ENCODE measurements at places on chromosomes 11 and 22. TPM values are rescaled to one million over a fixed set of nuclear protein-coding genes. Genes with fewer than 3 reads are reported as not detected.

- DNase-seq, result no peak
Measured at GRCh38 chr11:48098024-48098423, 117.7 kb downstream of the PTPRJ start.

Gene FBLN1
- 125 TPM for total RNA-seq

GRCh38 chr11:33855500-33855899 lies 36.4 kb downstream of the LMO2 start:
- DNase-seq, result no peak

Gene OR52E8
- total RNA-seq, result not detected

DNA sequence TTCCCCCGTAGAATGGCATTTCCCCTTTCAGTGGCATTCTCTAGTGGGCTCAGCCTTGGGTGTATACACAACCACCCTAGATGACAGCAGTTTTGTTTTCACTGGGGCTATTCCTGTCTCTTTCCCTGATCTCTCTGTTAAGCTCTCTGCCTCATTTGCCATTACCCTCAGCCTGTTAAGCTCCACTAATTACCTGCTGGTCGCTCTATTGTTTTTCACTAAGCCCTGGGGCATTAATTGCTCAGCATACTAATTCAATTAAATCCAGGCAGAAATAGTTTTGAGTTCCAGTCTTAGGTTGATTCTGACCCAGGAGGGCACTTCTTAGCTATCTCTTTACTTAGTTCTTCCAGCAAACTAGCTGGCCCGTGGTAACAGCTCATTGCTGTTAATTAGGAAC lies 80.0 kb downstream of the BRD1 start:
- no peak for DNase-seq

- DNase-seq, result no peak
Measured at GRCh38 chr22:38038426-38038825, 18.8 kb upstream of the PICK1 start.

- DNase-seq, result no peak
Measured at GRCh38 chr22:21702094-21702493, 33.5 kb downstream of the YPEL1 start.

GRCh38 chr22:37930952-37931440 lies 22.4 kb downstream of the C22orf23 start:
- no peak for DNase-seq

DNA sequence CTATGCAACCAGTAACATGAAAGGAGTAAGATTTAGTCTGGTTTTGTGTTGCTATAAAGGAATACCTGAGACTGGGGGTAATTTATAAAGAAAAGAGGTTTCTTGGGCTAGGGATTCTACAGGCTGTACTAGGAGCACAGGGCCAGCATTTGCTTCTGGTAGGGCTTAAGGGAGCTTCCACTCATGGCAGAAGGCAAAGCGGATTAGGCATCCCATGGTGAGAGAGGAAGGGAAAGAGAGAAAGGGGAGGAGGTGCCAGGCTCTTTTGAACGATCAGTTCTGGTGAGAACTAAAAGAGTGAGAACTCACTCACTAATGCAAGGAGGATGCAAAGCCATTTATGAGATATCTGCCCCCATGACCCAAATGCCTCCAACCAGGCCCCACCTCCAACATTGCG lies 283.2 kb downstream of the OPCML start:
- DNase-seq, result no peak

GRCh38 chr11:114163229-114163631 lies 103.7 kb downstream of the ZBTB16 start:
- DNase-seq, result no peak

DNA sequence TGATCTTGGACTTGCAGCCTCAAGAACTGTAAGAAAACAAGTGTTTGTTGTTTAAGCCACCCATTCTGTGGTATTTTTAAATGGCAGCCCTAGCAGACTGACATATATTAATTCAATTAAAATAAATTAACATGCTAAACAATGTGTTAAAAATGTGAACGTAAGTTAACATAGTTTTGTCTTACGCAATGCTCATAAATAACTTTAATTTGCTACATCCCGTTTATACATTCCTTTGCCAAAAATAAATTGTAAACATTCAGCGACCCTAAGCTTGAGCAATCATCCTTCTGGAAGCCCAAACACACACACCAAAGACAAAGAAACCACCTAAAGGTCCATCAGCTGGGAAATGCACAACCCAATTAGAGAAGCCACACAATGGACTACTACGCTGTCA lies 70.4 kb downstream of the CELSR1 start:
- DNase-seq, result no peak

- DNase-seq, result no peak
Measured at GRCh38 chr11:33225371-33225770, 31.8 kb upstream of the HIPK3 start.

Gene MYEOV
- total RNA-seq, result 1.1 TPM

DNA sequence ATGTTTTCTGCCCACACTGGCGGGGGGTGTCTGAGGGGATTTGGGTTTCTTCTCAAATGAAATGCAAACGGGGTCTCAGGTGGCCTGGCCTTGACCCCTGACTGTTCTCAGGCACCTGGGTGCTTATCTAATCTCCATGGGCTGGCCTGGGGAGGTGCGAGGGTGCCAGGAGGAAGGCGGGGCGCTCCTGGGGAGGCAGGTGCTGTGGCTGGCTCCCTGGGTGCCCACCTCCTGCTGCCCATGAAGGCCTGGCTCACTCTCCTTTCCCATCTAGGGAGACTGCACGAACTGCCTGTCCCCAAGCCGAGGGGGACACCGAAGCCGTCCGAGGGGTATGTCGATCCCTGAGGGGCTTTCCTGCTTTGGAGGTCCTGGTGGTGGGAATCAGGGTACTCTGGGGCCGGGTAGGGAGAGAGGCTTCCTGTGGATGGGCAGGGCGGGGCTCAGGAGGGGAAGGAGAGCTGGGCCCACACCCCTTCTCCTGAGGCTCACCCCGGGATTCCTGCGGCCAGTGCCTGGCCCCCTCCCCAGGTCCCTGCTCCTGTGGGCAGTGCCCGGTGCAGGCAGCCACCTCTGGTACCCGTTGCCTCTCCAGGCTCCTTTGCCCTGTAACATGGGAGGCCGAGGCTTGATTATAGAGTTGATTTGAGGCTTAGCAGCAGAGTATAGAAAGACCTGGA lies 18.4 kb downstream of the MICALL1 start:
- DNase-seq, result no peak

- no peak for DNase-seq
Measured at GRCh38 chr11:92225125-92225567, 528 bp downstream of the FAT3 start.

- peak; percentile 85 for DNase-seq
Measured at GRCh38 chr11:74681686-74682651, 49.3 kb downstream of the CHRDL2 start.

DNA sequence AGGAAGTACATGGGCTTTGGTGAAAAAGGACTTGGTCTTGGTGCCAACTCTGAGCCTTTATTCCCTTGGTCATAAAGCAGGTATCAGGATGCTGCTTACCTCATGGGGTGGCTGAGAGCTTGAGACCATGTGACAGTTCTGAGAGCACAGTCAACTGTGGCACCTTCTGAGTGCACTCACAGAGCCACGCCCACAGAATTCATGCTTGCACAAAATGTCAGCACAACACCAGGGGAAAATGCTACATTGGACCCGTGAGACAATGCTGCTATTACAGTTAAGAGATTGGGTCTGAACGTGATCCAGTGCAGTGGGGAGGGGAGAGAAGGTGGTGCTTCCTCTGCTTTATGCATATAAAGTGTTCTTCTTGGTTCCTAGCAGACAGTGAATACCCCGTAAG lies 79.5 kb upstream of the SPON1 start:
- DNase-seq, result no peak

GRCh38 chr11:121615501-121615900 lies 162.7 kb upstream of the SORL1-AS1 start:
- no peak for DNase-seq

Gene DTX4
- total RNA-seq, result 6.9 TPM

DNA sequence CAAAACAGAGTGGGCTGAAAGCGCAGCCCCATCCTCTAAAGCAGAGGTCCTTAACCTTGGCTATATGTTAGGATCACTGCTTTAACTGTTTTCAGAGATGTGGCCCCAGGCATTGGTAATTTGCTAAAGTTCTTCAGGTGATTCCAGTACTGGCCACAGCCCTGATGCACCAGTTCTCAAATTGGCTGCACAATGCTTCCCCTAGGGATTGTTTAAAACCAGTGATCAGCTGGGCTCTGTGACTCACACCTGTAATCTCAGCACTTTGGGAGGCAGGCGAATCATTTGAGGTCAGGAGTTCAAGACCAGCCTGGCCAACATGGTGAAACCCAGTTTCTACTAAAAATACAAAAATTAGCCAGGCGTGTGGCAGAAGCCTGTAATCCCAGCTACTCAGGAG lies 8.4 kb upstream of the IRAG1 start:
- no peak for DNase-seq

- no peak for DNase-seq
Measured at GRCh38 chr22:46070215-46070802, 80.0 kb upstream of the PPARA start.

DNA sequence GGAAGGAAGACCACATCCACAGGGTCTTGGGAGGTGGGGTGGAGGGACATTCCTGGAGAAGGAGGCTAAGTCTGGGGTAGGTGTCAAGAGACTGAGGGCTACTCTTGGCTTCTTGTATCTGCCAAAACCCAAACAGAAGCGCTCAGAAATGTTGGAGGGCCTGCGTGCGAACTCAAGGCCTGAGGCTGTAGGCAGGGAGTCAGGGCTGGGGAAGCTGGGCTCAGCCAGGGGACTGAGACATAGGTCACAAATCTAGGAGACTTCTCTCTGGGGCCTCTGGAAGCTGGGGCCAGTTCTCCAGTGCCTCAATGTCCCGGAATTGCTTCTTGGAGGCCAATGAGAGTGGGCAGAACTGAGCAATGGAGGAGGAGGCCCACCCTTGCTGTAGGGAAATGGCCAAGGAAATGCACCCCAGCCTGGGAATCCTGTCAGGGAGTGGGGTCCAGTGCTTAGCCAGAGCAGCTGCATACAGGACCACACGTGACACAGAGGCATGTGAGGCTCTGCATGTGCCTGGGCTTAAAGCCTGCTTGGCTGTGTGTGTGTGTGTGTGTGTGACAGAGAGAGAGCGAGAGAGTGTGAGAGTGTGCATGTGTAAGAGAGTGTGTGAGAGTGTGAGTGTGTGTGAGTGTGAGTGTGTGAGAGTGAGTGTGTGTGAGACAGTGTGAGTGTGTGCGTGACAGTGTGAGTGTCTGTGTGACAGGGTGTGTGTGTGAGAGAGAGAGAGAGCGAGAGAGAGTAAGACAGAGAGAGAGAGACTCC lies 141.3 kb downstream of the ST3GAL4 start:
- DNase-seq, result no peak

Gene SYVN1
- 89.7 TPM for total RNA-seq

DNA sequence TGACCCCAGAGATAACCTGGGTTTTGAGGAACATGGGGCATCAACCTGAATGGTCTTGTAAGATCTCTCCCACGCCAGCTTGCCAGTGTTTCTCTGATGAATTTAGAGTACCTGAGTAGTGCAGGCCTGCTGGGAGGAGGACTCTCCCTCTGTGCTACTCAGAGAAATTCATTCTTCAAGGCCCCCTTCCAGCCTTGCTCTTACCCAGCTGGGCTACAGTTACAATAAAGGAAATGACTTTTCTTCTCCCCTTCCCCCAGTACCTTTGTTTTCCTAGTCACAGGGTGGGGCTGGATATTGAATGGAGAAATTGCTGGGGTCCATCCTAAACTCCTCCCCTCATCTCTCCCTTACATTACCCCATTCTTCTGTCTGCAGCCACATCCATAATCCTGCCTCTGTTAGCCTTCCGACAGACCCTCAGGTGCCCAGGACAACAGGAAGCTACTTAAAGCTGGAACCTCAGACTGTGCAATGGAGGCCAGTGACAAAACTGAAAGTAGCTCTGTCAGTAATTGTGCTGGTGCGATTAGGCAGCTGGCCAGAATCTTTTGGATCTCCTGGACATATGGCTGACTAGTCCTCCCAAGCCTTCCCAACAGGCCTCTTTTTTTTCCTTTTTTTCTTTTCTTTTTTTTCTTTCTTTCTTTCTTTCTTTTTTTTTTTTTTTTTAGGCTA lies 17.4 kb downstream of the LIMK2 start:
- DNase-seq, result peak; percentile 72

DNA sequence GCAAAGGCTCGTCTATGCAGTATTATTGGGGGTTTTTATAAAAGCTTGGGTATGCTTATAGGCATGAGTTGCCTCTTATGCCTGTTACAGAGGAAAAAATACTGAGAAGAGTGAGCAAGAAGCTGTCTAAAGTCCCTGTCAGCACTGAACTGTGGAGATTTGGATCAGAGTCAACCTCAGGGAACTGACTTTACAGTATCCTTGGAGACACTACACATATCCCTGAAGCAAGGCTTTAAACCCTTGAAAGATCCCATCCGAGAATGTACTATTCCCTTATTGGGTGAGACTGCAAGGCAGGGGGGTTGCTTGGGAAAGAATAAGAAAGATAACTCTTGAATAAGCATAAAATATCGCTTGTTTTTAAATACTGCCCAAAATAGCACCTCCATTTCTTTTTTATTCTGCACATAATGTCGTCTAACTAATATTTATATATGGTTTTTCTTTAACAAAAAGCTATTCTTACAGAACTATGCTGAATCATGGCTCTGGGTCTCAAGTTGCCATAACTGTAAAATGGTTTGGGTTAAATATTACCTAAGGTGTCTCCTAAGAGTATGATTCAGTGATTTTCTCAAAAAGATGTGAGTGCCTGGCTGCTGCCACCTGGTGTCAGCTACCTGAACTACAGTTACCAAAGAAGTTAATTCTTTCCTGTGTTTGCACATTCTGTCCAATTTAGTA lies 1062.8 kb downstream of the DLG2 start:
- DNase-seq, result no peak

Gene APBB1
- 65.5 TPM for total RNA-seq

- no peak for DNase-seq
Measured at GRCh38 chr11:114085965-114086793, 26.7 kb downstream of the ZBTB16 start.

- no peak for DNase-seq
Measured at GRCh38 chr11:47611348-47611794, 17.2 kb upstream of the C1QTNF4 start.

GRCh38 chr11:61540528-61540927 lies 32.0 kb downstream of the LRRC10B start:
- no peak for DNase-seq

Gene RFPL3
- total RNA-seq, result not detected

Gene L3MBTL2
- 25.4 TPM for total RNA-seq

Measured in prostate gland (tissue), 2 donors.